ENCODE measurements at places on chromosomes 7 and 10. TPM values are rescaled to one million over a fixed set of nuclear protein-coding genes. Genes with fewer than 3 reads are reported as not detected.

DNA sequence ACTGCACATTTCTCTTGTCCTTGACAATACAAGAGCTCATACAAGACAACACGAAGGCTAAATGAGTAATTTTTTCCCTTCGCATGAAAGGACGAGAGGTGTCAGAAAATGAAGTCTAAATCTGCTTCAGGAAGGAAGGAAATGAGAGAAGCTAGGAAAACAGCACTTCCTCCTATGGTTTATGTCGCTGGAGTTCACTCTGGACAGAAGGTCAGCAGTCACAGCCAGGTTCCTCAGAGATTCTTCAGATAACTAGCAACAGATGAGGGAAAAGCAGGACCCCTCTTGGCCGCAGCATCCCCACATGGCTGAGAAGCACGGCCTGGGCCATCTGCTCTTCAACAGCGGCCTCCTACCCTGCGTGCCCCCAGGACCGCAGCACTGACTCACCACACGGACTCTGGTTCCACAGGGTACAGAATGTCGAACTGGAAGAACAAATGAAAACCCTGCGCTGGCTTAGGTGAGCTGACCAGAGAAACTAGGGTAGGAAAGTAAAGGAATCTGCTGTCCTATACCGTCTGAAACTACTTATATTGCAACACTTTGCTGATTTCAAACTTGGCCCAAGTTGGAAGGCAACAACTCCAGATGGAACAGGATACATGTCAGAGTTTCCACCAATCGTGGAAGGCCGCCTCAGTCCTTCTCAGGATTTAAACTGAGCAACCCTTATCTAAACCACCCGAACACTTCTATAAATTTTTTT is 26.3 kb downstream of the DNMBP start:
- DNase-seq = peak; percentile 79

DNA sequence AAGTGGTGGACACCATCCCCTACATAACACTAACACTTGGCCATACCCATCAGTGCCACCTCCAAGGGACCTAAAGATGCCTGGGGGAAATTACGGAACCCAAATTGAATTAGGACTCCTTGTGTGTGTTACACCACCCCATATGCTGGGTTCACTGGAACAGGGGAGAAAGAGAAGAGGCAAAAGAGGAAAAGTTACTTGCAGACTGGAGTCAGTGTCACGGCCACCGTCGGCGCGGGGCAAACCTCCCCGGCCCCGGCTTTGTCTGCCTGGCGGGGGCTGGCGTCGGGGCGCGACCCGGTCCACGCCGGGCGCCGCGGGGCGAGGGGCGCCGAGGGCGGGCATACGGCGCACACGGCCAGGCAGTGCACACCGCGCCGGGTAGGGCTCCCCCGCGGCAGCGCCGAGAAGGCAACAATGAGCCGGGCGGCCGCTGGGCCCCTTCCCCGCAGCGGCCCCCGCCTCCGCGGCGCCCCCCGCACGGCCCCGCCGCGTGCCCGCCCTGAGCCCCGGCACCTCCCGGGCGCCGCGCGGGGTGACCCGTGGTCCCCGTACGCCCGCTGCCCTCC is 171.1 kb downstream of the FAM107B start:
- no peak for DNase-seq

DNA sequence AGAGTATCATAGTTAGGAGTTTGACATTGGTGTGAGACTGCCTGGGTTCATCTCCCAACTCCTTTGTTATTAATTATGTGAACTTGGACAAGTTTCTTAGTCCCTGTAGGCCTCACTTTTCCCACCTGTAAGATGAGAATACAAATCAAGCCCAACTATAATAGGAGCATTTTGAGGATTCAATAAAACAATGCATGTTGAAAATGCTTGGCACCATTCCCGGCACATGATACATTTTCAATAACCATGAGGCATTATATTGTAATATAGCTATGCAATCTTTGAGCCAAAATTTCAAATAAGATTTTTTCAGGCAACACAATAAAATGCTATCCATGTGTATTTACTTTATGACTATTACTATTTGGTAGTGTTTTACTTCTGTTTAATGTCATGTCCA is 229.0 kb upstream of the SP4 start:
- no peak for DNase-seq

GRCh38 chr7:117163101-117163500 is 159.8 kb downstream of the WNT2 start:
- peak; percentile 56 for DNase-seq

GRCh38 chr7:2478800-2479199 is 2.6 kb upstream of the GRIFIN start:
- no peak for DNase-seq

- no peak for DNase-seq
Observed at GRCh38 chr7:21269021-21269420, 158.9 kb upstream of the SP4 start.

- no peak for DNase-seq
Observed at GRCh38 chr10:31483546-31483945, 164.5 kb downstream of the ZEB1 start.

DNA sequence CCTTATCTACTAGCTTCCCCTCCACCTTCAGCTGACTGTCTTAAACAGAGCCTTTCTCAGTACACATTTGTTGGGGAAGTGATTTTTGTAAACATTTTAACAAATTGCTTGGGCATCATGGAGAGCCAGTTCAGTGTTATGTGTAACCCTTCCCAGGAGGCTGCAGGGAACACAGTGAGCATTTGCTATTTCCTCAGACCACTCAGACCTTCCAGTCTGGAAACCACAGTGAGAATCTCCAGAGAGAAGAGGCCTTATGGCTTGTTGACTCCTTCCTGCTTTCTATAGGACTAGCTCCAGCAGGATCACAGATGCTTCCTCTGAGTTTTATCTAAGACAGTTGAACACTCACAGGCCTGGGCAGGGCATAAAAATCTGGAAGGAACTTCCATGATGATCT is 409.8 kb upstream of the NPVF start:
- no peak for DNase-seq

- DNase-seq = no peak
Observed at GRCh38 chr10:103192089-103192450, 1.0 kb downstream of the NT5C2 start.

The SH2B2 gene
- 1.7 TPM for polyA plus RNA-seq

The ZRANB1 gene
- 11.2 TPM for polyA plus RNA-seq

The DNA2 gene
- 3.9 TPM for polyA plus RNA-seq
